Lung microvascular endothelial cell (primary cell): ENCODE measurements at places on chromosomes 7 and 10. TPM values are rescaled to one million over a fixed set of nuclear protein-coding genes. Genes with fewer than 3 reads are reported as not detected.

EGR2 gene
- total RNA-seq, result under 0.01 and 0.20 TPM in 2 replicates

STK31 gene
- total RNA-seq, result 0.20 and 0.22 TPM in 2 replicates

PLAC9 gene
- 0.40 and 2.0 TPM in 2 replicates for total RNA-seq

TMEM270 gene
- total RNA-seq, result not detected in 2 replicates

ALDH18A1 gene
- total RNA-seq, result 61.0 and 82.1 TPM in 2 replicates

NOD1 gene
- total RNA-seq, result 17.9 and 22.8 TPM in 2 replicates

GRIFIN gene
- not detected in 2 replicates for total RNA-seq

RPEL1 gene
- total RNA-seq, result under 0.01 and 0.20 TPM in 2 replicates

ZNF736 gene
- total RNA-seq, result 3.7 and 8.3 TPM in 2 replicates

OPN1SW gene
- not detected in 2 replicates for total RNA-seq

TLX1 gene
- total RNA-seq, result not detected in 2 replicates

NKX6-2 gene
- total RNA-seq, result not detected in 2 replicates

SPDYE18 gene
- 0.20 and 0.22 TPM in 2 replicates for total RNA-seq

SUGCT gene
- 0.79 and 0.87 TPM in 2 replicates for total RNA-seq

OR2F2 gene
- not detected in 2 replicates for total RNA-seq

TFEC gene
- total RNA-seq, result 0.20 and 1.3 TPM in 2 replicates

KIF11 gene
- 3.2 and 10.5 TPM in 2 replicates for total RNA-seq

WNT8B gene
- not detected in 2 replicates for total RNA-seq

NPSR1 gene
- not detected in 2 replicates for total RNA-seq

SPDYE8 gene
- not detected in 2 replicates for total RNA-seq

IFIT5 gene
- total RNA-seq, result 6.3 and 7.7 TPM in 2 replicates

CPN1 gene
- total RNA-seq, result not detected in 2 replicates

TUBB8 gene
- not detected in 2 replicates for total RNA-seq

GPR37 gene
- 0.20 and 0.87 TPM in 2 replicates for total RNA-seq

LIPM gene
- not detected in 2 replicates for total RNA-seq

MMS19 gene
- 39.7 and 47.2 TPM in 2 replicates for total RNA-seq

ABCB1 gene
- 0.20 and 1.3 TPM in 2 replicates for total RNA-seq

TUBAL3 gene
- total RNA-seq, result under 0.01 TPM in 1 of 2 replicates, not detected in the other

CPXM2 gene
- total RNA-seq, result under 0.01 and 0.22 TPM in 2 replicates

CYP3A4 gene
- not detected in 2 replicates for total RNA-seq
